H1 (cell line): ENCODE measurements at places on chromosomes 6 and 20. TPM values are rescaled to one million over a fixed set of nuclear protein-coding genes. Genes with fewer than 3 reads are reported as not detected.

The SPATA25 gene
- 2.5 and 3.0 TPM in 2 replicates for total RNA-seq

GRCh38 chr6:156279261-156279969, 497.8 kb upstream of the ARID1B start:
- no peak for DNase-seq

The ANKRD66 gene
- total RNA-seq: not detected in 2 replicates

The NRSN2 gene
- total RNA-seq: 15.0 and 19.4 TPM in 2 replicates

The SLC26A8 gene
- 0.56 and 1.1 TPM in 2 replicates for total RNA-seq

DNA sequence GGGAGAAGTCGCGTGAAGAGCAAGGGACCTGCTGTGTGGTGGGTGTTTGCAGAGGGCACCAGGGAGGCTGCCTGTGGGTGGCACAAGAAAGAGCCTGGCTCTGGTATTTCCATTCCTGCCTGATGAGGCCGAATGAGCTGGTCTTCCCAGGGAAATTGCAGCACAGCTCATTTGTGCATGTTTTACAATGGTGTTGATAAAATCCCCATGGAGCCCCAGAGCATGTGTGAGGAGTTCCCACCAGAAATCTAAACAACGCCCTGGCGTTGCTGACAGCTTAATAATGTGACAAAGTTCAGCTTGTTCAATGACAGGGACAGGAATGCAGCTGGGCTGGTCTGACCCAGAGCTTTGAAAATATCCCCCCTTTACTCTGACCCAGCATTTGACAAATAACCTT, 135.5 kb downstream of the CLIC5 start:
- no peak for DNase-seq

DNA sequence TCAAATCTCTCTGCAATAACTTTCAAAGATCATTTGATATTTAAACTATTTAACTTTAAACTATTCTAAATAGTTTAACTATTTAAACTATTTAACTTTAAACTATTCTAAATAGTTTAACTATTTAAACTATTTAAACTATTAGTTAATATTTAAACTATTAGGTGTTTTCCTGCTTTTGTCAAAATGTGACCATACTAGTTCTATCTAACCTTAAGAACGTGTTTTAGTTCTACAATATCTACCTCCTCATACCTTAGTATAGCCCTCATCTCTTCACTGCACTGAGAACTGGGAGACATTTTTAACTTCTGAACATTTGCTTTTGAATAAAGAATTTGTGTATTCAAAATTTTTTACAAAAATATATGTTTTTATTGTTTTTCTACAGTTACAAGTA, 429.1 kb downstream of the ADGRB3 start:
- DNase-seq: no peak

The COL19A1 gene
- not detected in 2 replicates for total RNA-seq

- no peak for DNase-seq
Observed at GRCh38 chr6:431986-432385, 40.4 kb downstream of the IRF4 start.

- DNase-seq: peak; percentile 30
Observed at GRCh38 chr20:25271486-25272222, 23.8 kb downstream of the PYGB start.

DNA sequence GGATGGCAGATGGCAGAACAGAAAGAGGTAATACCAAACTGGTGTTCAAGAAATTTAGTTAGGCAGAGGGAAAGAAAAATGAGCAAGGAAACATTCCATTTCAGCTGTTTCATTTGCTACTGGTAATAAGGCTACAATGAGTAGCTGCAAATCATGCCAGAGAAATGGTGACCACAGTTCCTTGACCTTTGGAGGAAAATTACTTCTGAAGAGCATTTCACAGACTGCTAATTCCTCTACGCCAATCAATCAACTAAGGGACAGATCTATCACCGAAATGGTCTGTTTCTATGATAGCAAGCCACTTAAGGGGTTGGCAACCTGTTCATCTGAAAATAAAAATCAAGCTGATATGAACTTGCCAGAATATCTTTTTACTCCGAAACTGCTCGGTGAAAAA, 119.5 kb downstream of the PTPRK start:
- no peak for DNase-seq

The SPINT4 gene
- total RNA-seq: not detected in 2 replicates

The ELOVL2 gene
- total RNA-seq: 0.69 and 0.89 TPM in 2 replicates

DNA sequence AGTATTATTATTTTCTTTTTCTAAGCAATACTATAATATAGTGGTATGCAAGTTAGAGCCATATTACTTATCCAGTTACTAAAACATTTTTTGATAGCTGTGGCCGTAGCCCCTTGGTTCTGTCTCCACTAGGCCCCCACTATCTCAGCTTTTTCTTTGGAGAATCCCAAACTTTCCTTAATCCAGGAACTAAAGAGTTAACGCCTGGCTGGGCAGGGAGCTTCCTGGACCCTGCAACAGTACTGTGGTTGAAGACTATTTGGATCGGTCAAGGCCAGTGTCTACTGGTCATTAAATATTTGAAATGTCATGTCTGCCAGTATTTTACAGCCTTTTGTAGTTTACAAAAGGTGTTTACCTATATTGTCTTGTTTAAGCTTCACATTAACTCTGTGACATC, 20.0 kb upstream of the TRERF1 start:
- DNase-seq: no peak

The LAMA2 gene
- total RNA-seq: 3.6 and 3.8 TPM in 2 replicates
